ENCODE measurements at places on chromosomes 13 and 19.

DNA sequence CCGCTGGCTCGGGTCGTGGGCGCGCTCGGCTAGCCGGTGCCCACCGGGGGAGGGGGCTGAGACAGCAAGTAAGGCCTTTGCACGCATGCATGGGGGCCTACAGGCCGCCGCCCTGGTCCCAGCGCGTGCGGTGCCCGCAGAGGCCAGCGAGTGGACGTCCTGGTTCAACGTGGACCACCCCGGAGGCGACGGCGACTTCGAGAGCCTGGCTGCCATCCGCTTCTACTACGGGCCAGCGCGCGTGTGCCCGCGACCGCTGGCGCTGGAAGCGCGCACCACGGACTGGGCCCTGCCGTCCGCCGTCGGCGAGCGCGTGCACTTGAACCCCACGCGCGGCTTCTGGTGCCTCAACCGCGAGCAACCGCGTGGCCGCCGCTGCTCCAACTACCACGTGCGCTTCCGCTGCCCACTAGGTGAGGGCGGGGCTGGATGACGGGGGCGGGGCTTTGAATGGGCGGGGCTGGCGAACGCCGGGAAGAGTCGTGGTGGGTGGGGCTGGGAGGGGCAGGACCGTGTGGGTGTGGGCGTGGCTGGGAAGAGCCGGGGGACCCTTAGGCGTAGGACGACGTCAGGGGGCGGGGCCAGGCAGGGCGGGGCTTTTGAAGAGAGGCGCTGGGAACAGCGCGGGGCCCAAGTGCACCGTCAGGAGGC lies 2.1 kb downstream of the CILP2 start:
- peak; percentile 80 for DNase-seq

DNA sequence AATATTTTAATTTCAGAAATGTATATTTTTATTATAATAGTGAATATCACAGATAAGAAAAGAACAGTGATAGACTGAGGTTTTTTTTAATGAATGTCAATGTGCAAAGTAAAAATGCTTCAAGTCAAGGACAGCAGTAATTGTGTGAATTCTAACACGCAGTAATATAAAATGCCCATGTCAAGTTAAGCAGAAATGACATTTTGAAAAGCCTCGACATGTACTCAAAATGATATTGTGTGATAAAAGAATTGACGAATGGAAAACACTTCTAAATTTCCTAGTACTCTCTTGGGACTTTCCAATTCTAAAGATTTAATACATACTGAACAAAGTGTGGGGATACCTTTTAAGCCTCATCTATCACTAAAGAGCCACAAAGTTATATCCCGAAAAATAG lies 172.6 kb downstream of the SLITRK6 start:
- DNase-seq: no peak

DNA sequence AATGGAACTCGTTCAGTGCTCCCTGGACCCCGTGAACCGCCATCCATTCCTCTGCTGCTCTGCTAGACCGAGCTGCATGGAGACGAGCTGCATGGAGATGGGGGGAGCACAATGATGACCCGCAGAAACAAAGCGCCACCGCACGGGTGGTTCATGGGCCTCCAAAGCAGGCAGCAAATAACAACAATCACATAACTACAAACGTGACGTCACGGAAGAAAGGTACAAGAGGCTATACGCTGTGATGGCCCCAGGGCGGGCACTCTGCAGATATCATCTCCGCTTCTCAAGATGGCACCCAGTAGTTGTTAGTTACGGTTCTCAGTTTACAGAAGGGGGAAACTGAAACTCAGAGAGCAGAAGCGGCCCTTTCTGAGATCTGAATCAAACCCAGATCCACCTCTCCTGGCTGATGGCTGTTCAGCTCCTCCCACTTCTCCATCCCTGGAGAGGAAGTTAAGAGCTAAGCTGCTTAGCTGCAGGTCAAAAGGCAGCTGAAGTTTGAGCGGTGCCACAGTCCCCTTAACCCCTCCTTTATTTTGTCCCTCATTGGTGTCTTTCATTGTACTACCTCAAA lies 1.7 kb downstream of the ATP13A1 start:
- no peak for DNase-seq

- DNase-seq: no peak
Measured at GRCh38 chr13:113742445-113743120, 16.4 kb upstream of the TMEM255B start.

DNA sequence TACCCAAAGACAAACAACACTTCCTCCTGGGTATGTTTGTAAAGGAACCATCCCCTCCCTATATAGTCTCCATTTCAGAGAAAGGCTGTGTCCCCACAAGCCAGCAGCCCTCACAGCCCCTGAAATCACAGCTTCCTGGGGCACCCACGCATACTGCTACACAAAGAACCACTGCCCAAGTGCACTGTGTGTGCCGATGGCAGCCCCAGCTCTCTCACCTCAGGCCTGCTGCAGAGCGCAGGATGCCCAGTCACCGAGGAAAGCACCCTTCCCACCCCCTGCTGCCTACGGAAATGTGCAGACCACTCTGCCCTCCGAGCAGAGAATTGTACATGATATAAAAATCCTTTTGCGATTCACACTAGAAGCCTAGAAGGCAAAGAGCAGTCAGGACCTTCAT lies 39.4 kb downstream of the SOHLH2 start:
- DNase-seq: no peak

DNA sequence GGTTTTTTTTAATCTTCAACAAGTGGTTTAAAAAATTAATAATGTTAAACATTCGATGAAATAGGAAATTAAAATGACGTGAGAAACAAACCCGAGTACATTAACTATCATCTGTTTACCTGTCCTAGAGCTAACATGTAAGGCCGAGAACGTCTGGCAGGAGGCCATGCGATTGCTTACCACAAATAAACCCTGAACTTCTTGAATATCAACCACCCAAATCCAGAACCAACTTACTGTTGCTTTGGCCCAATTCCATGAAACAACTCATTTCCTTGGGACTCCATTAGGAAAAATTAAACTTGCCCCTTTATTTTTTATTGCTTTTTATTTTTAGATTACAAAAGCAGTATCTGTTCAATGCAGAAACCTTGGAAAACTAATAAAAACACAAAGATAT lies 228.9 kb upstream of the IRS2 start:
- no peak for DNase-seq

GRCh38 chr13:52459668-52460067 lies 4.4 kb downstream of the CKAP2 start:
- no peak for DNase-seq

GRCh38 chr13:66888698-66889097 lies 341.4 kb downstream of the PCDH9 start:
- DNase-seq: no peak

DNA sequence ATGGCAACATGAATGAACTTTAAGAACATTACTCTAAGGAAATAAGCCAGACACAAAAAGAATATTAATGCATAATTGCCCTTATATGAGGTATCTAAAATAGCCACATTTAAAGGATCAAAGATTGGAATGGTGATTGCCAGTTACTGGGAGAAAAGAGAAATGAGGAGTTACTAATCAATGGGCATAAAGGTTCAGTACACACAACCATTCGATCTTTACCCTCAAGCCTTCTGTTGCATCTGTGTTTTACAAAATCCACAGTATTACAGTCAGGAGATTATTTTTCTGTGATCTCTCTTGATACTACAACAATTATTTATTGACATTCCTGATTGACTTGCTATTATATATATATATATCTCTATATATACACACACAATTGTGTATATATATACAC lies 310.0 kb upstream of the SLITRK5 start:
- no peak for DNase-seq

DNA sequence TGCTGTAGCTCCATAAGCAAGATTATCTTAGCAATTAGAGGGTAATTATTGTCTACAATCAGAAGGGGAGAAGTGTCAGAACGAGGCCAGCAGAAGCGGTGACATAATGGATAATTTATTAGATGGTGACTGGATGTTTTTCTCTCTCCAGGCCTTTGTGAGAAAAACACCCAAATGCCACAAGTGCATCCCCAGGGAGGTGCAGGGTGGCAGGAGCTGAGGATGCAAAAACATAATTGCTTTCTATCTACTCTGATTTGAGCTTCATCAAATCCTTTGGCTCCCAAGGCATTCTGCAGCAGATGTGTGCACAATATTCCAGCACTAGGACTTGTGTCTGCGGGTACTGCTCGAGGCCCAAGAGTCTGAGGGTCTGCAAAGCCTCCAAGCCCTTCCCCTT lies 220.1 kb upstream of the SERP2 start:
- no peak for DNase-seq

GRCh38 chr19:8310342-8311055 lies 2.3 kb upstream of the CD320 start:
- DNase-seq: no peak

- no peak for DNase-seq
Measured at GRCh38 chr13:26372747-26373146, 118.8 kb downstream of the CDK8 start.

GRCh38 chr19:34260771-34261173 lies 6.4 kb downstream of the GARRE1 start:
- DNase-seq: no peak

DNA sequence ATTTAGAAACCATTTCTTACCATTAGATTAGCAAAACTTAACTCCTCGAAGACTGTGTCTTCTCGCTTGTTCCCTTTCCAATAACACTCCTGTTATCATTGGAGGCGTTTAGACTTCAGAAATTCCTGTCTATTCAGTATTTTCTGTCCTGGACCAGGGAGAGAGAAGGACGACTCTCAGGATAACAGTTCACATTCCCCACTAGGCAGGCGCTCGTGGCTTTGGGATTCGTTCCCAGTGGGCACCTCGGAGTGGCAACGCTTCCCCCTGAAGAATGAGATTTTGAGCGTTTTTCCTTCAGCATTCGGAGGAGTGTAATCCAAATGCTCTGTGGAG lies 429 bp upstream of the ZNF225 start:
- DNase-seq: no peak

- DNase-seq: no peak
Measured at GRCh38 chr19:29781386-29782259, 30.2 kb upstream of the CCNE1 start.

DNA sequence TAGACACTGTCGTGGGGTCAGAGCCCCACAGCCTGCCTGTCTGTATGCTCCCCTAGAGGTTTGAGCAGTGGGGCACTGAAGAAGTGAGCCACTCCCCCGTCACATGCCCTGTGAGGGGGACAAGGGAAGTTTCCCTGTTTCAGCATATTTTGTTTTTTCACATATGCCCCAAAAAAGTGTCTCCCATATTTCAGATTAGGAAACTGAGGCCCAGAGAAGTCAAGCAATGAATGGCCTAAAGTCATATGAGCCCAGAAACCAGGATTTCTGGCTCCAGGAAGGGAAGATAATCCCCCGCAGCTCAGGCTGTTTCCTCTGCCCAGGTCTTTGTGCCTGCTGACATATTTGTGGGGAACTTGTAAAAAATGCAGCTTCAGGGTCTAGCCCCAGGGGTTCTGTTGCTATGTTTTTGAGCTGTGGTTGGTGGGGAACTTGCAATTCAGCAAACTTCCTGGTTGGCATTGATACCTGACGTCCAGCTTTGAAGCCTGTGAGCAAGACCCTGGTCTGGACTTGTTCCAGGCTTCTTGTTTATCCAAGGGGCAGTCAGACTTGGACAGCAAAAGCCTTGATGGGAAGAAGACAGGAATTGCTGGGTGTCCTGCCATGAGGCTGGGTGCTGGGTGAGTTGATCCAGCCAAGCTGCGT lies 9.5 kb downstream of the RASL11A start:
- DNase-seq: no peak

GRCh38 chr13:108957369-108958012 lies 328.1 kb downstream of the MYO16 start:
- DNase-seq: no peak

DNA sequence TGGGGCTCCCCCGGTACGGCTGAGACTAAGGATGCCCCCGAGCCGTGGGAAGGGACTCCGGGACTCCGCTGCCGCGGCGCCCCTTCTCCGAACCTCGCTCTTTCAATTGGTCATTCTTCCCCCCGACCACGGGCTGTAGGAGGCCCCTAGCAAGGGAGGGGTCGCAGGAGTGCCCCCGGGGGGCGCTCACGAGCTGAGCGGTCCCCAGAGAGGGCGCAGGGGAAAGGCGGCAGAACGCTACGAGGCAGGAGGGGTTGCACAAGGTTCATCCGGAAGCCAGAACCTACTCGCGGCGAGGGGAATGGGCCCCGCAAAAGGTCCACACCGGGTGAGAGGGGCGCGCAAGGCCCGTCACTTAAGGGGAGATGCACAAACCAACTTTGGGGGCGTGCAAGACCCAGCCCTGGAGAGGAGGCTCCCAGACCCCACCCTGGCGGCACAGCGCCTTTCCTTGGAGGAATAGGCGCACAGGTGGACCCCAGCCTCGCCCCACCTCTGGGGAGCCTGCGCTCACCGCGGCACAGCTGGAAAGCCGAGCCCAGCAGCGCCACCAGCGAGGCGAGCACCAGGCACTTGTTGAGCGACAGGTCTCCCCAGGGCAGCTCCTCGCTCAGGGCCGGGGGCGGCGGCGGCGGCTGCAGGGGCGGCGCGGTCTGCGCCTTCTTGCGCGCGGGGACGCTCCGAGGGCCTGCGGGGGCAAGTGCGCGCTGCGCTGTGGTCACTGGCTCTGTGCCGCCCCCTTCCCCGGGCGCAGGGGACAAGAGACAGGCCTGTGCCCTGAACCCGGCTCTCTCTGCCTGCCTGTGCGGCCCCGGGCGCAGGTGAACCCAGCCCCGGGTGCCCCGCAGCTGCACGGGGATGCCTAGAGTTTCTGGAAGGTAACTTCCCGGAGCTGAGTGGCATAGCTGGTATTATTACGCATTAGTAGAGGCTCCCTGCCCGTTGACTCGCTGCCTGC lies 2.8 kb downstream of the JSRP1 start:
- no peak for DNase-seq

- no peak for DNase-seq
Measured at GRCh38 chr13:26497968-26498511, 59.4 kb upstream of the WASF3 start.

- no peak for DNase-seq
Measured at GRCh38 chr19:47097396-47098201, 16.0 kb downstream of the ZC3H4 start.

DNA sequence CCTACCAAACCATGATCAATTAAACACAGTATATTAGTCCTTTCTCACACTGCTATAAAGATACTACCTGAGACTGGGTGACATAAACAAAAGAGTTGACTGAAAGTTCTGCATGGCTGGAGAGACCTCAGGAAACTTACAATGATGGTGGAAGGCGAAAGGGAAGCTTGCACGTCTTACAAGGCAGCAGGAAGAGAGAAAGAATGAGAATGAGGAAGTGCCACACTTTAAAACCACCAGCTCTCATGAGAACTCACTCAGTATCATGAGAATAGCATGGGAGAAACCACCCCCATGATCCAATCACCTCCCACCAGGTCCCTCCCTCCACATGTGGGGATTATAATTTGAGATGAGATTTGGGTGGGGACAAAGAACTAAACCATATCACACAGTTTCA lies 324.9 kb upstream of the ZNF507 start:
- no peak for DNase-seq

GRCh38 chr13:23778002-23778652 lies 111.1 kb downstream of the MIPEP start:
- DNase-seq: no peak

- DNase-seq: no peak
Measured at GRCh38 chr13:40116008-40116407, 460.5 kb downstream of the COG6 start.
